ENCODE measurements at places on chromosomes 16 and 17.

DNA sequence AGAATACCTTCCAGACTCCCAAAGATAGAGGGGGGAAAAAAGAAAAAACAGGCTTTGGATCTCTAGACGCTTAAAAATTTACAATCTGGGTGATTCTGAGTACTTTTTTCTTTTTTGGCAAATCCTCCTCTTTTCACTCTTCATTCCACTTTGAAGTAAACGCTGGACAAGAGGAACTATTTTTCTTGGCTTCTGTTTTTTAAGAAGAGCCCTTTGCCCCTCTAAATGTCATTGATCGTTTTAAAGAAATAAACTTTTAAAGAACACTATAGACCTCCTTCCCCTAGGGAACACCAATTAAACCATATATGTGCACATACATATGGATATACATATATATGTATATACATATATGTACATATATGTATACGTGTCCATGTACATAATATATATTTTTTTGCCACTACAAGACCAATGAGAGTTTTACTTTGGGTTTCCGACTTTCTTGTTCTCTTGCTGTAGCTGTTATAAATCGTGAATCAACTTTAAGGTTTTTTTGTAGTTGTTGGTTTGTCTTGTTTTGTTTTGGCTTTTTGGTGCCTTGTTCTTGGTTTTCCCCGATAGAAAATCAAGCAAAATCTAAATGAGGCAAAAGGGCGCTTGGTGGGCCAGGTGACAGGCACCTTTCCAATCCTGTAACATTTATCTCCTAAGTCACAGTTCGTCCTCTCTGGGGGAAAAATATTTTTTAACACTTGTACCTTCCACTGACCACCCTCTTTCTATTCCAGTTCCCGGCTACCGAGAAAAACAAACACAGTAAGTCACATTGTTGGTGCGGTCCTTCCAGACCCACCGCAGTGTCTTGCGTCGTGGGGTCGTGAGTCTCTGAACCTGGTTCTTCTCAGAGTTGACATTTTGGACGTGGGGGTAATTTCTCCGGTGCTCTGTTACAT, 4.4 kb downstream of the FOXF1 start:
- DNase-seq = no peak

DNA sequence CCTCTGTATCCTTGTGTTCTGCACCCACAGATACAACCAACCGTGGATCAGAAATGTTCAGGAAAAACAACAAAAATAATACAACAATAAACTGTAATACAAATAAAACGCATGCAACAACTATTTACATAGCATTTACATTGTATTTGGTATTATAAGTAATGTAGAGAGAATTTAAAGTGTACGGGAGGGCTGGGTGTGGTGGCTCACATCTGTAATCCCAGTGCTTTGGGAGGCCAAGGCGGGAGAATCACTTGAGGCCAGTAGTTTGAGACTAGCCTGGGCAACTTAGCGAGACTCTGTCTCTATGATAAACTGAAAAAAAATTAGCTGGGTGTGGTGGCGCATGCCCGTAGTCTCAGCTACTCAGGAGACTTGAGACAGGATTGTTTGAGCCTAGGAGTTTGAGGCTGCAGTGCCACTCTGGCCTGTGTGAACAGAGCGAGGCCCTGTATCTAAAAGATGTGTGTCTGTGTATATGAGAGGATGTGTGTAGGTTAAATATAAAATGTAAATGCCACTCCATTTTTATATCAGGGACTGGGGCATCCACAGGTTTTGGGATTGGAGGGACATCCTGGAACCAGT, 13.3 kb downstream of the SEC14L1 start:
- no peak for DNase-seq

DNA sequence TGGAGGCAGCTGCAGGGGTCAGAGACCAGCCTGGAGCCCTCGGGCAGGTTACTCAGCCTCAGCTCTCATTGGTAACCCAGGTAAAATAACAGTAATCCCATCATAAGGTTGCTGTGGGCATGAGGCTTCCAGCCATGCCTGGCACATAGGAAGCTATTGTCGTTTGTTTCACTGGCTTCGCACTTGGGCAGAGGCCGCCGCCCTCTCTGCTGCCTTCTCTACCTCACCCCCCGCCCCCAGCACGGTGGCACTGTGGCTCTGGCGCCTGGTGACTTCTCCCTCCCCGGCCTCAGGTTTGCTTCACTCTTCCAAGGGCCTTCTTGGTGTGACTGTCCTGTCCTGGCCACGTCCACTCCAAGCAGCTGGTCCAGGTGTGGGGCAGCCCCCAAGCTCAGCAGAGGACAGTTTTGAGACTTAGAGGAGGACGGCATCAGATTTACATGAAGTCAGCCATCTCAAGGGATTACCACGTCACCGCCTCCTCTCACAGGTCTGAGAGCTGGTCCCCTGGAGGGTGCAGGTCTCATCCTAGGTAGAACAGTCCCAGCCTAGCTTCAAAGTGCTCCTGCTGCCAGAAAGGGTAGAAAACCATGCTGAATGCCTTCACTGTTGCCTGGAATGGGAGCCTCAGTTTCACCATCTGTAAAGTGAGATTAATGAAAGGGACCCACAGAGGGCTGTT, 34.8 kb downstream of the SREBF1 start:
- DNase-seq = no peak

DNA sequence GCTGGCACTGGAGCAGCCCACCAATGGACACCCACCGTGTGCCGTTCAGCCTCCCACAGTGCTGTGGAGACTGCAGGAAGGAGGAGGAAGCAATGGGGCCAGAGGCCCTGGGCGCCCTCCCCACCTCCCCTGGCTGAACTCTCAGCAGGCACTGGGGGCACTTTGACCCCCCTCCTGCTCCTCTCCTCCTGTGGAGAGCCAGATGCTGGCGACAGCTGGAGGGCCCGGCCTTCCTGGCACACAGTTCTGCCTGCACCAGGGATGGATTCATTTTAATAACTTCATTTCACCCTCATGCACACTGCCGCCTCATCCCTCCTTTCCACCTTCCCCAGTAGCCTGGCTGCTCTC, 6.0 kb downstream of the NXPH3 start:
- no peak for DNase-seq

- DNase-seq = no peak
Observed at GRCh38 chr16:67707210-67707609, 11.9 kb downstream of the GFOD2 start.

DNA sequence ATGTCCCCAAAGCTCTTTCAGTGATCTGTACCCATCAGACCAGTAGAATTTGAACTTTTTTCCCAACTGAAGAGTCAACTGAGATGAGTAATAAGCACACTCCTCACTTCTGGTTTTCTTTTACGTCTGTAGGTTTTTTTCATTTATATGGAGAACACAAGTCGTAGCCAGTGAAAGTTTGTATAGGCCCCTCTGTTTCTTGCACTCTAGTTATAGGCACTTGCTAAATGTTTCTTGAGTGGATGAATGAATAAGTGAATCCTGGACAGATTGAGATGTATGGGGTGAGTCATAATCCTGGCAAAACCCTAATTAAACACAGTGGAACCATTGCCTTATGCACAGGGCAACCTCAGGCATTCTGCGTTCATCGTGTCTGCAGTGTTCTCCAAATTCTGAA, 193.7 kb upstream of the TBX2 start:
- peak; percentile 30 for DNase-seq

DNA sequence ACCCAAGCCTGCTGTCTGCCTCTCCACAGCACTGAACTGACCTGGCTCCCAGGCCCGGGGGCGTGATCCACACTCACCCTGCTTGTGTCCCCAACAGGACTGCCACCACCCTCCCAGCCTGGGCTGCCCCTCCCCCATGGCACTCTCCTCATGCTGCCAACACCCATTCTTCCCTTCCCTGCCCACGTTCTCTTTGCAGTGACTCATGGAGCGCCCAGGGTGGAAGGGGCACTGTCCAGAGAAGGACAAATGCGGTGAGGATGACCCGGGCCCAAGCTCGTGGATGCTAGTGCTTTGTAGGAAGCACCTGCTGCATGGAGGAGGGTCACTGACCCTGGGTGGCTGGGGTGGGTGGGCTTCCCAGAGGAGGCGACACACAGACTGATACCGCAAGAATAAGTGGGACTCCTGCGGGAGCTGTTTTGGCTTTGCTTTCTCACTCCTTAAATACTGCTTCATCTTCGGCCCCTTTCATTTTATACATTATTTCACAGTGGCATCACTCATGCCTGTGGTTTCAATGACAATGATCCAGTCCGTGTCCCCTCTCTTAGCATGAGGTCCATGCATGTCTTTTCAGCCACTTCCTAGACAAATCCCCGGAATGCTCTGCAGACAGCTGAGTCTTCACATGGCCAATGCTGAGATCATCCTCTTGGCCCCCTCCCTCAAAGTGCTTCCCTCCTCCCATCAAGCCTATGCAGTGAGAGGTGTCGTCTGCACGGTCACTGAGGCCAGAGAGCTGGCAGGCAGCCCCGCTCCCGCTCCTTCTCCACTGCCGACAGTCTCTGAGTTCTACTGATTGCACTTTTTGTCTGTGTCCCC, 17.6 kb downstream of the CDK5R1 start:
- DNase-seq = peak; percentile 92

GRCh38 chr17:57550668-57551315, 194.3 kb downstream of the CCDC182 start:
- no peak for DNase-seq

DNA sequence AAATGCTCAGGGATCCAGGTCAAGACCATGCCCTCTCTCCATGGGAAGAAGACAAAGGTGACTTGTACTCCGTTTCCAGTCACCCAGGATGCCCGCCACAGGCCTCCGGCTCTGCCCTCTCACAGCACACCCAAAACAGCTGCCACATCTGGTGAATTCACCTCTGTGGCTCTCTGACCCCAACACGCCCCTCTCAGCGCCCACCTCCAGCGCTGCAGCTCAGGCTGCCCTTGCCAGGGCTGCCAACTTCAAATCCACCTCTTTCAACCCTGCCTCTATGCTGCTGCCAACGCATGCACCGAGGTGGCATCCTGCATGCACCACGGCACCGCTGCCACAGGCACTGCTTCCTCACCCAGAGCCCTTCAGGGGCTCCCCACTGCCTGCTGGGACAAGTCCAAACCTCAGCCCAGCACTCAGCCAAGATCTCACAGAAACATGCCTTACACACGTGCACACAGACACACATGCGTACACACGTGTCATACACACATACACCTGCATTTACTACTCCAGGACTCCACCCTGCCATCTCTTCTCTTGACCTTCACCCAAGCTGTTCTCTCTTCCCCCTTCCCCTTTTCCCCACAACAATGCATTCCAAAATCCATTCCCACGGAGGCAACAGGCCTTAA, 7.5 kb downstream of the HID1 start:
- no peak for DNase-seq

DNA sequence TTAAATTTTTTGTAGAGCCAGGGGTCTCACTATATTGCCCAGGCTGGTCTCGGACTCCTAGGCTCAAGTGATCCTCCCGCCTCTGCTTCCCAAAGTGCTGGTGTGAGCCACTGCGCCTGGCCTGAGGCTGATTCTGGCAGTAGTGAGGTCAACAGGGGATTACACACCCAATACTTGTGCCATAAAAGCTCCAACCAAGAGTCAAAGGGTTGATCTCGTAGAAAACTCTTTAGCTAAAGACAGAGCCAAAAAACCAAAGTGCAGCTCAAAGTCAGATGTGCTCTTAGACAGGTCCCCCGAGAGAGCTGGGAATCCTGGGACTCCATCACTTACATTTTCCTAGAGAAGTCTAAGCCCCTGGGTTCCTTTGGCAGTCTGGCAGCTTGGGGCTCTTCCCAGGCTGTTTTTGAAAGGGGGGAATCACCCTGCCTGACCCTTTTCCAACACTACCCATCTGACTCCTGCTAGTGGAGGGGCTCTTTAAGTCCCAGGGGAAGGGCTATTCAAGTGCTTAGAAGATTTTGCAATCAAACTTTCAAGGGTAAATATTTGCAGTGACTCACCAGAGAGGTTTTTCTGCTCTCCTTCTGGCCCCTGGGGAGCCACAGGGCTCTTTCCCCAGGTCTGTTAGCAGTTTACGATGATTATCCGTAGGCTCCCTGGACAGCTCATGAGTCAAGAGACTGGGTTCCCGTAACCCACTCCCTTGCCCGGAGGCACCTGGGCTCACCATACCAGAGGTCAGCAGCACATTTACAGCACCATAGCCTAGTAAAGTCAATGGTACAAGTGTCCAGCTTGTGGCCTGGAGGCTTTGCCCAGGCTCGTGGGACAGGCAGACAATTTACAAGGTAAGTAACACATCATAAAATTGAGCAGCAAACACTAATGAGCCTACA, 408.7 kb downstream of the SLC39A11 start:
- peak; percentile 98 for DNase-seq

DNA sequence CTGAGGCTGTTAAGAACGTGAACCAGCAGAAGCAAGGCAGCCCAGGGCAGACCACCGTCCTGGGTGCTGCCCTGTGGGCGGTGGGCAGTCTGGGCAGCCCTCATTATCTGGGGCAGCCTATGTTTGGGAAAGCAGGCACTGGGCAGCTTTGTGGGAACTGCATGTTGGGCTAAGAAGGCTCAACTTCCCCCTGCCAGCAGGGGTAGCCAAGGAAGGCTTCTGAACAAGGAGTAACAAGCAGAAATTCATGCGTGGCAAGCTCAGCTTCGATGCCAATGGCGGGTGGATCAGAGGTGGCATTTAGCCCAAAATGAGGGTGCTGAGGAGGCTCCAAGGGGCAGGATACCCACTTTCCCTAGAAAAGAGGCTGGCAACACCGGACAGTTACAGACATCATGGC, 42.7 kb upstream of the METRNL start:
- DNase-seq = no peak

DNA sequence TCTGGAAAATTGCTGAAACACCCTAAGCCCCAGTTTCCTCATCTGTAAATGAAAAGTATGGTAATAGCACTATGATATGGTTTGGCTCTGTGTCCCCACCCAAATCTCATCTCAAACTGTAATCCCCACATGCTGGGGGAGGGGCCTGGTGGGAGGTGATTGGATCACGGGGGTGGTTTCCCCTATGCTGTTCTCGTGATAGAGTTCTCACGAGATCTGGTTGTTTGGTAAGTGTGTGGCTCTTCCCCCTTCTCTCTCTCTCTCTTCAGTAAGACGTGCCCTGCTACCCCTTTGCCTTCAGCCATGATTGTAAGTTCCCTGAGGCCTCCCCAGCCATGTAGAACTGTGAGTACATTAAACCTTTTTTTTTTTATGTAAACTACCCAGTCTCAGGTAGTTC, 490.7 kb downstream of the TMEM114 start:
- DNase-seq = no peak

GRCh38 chr16:17194190-17194780, 276.5 kb downstream of the XYLT1 start:
- peak; percentile 47 for DNase-seq

- DNase-seq = no peak
Observed at GRCh38 chr16:10646228-10646580, 48.5 kb downstream of the TEKT5 start.

DNA sequence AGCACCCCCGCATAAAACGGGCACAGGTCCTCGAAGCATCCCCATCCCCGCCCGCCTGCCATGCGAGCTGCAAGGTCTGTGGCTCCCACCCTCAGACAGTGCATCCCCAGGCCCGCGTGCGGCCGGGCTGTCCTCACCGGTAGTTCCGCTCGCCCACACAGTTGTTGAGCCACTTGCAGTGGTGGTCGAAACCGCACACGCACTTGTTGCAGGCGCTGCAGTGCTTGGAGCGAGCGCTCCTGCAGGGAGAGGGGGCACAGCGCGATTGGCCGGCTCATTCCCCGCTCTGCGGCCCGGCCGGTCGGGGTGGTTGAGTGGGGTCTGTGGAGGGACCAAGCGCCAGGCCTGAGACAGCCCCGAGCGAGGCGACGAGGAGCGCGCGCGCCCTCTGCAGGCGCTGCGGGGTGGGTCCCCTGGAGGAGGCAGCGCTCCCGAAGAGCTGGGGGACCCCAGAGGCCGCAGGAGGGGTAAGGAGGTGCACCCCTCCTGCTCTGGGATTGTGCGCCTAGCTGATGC, 6.0 kb upstream of the TPPP3 start:
- DNase-seq = no peak

Measured in EH (cell line).